H7 (cell line): ENCODE measurements at places on chromosomes 2 and 18.

- DNase-seq: peak; percentile 68
Measured at GRCh38 chr2:161250864-161251436, 57.3 kb upstream of the PSMD14 start.

DNA sequence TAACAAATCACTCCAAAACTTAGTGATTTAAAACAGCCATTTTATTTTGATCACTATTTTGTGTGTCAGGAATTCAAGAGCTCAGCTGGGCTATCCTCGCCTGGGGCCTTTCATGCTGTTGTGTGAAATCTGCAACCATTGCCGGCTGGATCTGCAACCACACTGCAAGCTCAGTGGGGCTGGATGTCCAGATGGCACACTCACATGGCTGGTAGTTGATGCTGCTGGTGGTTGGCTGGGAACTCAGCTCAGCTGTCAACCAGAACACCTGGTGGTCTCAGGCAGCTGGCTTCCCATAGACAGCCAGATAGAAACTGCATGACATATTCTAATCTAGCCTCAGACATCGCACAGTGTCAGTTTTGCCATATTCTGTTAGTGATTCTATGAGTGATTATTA lies 30.6 kb upstream of the AP1S3 start:
- no peak for DNase-seq

DNA sequence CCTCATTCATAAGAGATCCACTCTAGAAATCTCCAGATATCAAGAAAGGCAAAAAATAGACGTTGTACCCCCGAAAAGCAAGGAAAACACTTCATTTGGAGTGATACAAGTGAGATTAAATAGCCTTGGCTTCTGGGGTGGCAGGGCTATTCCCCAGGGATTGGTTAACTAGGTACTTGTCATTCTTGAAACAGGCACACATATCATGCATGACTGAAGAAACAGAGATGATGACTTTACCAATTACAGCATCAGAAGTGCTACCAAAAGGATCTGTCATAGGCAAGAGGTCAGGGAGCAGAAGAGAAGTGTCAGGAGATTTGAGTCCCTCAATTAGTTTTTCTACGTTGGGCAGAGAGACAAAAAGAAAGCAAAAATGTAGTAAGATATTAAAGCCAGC lies 45.2 kb upstream of the NFU1 start:
- no peak for DNase-seq

DNA sequence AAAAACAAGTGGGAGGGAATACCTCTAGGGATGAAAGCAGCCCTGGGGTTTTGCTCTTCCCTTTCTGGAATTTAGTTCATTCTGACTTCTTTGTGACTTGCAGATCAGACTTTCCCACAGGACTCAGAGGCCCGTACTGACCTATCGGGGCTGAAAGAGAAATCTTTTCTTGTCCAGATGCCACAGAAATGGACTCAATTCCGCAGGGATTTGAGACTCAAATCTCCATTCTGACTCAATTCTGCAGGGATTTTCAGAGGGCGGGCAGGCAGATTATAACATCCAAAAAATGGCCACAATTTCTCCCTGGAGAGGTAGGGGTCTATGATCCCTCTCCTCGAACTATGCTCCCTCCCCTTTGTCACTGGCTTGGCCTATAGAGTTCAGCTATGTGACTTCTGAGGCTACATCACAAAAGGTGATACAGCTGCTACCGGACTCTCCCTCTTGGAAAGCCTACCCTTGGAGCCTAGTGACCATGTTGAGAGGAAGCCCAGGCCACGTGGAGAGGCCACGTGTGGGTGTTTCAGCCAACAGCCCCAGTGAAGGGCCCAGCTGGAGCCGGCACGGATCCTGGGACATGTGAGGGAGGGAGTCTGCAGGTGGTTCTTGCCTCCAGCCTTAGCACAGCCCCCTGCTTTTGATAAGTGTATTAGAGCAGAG lies 4.8 kb upstream of the EFHD1 start:
- DNase-seq: peak; percentile 22
